Amygdala (tissue), 56 donors: ENCODE measurements at places on chromosomes 7 and 10.

GRCh38 chr7:135678612-135679575 is 16.6 kb downstream of the STMP1 start:
- DNase-seq = no peak

GRCh38 chr10:19316204-19316870 is 267.7 kb downstream of the MALRD1 start:
- DNase-seq = no peak

GRCh38 chr10:45432700-45433472 is 58.9 kb downstream of the ALOX5 start:
- DNase-seq = no peak

- no peak for DNase-seq
These were observed 186.1 kb downstream of the MLLT10 start for GRCh38 chr10:21720090-21720489.

DNA sequence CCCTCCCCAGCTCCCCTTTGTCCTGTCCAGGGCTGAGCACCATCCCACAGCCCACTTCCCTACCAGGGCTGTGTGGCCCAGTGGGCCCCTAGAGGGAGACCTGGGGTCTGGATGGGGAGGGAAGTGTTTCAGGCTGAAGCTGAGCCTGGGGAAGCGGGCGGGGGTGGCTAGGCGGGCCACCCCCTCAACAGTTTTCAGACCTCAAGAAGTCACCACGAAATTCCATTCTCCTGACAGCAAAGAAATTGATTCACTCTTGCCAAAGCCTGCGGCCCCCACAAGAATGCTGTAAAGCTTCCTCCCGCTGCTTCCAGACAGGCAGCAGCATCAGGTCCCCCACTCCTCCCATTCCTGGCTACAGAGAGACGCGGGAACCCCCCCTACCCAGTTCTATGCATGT is 2.5 kb upstream of the LFNG start:
- DNase-seq = no peak
